Erythroblast (primary cell): ENCODE measurements at places on chromosomes 1 and 21.

- no peak for DNase-seq
These were observed 69.5 kb downstream of the TMPRSS15 start for GRCh38 chr21:18334066-18334465.

DNA sequence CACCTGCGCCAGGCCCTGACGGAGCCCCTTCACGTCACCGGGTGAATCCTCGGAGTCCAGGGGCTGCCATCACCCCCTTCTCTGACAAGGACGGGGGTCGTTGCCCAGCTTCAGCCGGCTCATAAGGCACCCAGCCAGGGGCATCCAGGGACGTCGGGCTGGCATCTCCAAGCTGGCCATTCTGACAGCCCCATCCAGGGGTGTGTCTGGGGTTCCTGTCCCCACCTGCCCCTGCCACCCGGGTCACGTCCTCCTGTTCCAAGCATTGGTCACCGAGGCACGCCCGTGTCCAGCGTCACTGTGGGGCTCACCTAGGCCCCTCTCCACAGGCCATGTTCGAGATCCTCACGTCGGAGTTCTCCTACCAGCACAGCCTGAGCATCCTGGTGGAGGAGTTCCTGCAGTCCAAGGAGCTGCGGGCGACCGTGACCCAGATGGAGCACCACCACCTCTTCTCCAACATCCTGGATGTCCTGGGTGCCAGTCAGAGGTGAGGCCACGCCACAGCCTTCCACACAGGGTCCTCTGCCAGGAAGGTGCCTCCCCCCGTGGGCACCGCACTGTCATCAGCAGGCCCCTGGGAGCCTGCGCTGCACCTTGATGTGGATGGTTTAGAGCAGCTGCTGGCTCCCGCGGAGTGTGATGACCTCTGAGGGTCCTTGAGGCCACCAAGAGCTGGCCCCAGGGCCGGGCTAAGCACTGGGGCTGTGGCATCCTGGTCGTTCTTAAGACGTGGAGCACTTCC is 14.8 kb downstream of the ARHGEF16 start:
- no peak for DNase-seq

- no peak for DNase-seq
These were observed 25.4 kb upstream of the FMO1 start for GRCh38 chr1:171222936-171223335.

DNA sequence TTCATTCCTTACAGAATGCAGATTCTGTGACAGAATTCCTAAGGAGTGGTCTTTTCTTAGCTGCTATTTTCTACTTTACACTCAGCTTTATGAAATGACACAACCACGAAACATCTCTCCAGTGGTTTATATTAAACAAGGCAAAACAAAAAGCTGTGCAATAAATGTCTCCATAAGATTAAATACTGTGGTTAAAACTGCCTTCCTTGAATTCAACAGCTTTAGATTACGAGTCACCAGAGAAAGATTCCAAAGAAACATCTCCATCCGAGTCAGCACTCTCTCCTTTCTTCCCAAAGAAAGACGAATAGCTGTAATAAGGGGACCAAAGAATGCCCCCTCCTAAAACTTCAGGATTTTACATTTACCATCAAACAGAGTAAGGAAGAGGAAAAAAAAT is 4.6 kb upstream of the C1orf87 start:
- DNase-seq, result no peak

DNA sequence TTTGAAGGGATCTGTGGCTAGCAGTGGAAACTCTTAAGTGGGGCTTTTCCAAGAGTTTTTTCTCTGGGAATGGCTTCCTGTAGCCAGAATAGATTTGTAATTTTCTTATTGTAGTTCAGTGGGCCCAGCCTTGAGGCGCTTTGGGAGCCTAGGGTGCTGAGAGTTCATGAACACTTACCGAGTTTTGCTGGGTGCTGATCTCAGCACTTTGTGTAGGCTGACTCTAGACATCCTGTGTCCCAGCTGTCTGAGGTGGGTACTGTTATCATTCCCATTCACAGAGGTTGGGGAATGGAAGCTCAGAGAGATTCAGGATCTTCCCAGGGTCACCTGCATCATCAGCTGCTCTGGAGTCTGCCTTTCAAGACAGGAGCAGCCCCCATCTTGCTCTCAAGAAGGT is 7.0 kb downstream of the PPFIA4 start:
- DNase-seq, result no peak

- DNase-seq, result no peak
These were observed 872 bp downstream of the BRINP2 start for GRCh38 chr1:177171536-177172123.

- no peak for DNase-seq
These were observed 24.6 kb downstream of the WNT3A start for GRCh38 chr1:228031276-228031995.

DNA sequence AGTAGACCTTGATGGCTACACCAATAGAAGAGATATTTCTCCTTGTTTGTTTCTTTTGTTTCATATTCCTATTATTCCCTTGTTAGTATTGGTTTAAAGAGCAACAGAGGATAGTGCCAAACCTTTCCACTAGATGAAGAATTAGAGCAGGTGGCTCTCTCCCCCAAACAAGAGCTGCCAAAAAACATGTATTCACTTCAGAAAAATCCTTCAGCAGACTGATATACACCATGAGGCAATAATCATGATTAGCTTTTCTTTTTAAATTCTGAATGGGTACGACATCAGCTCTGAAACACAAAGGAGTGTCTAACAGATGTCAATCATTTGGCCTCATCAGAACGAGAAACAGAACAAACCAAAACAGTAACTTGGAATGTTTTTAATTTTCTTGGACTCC is 67.3 kb upstream of the MAP10 start:
- DNase-seq, result no peak

DNA sequence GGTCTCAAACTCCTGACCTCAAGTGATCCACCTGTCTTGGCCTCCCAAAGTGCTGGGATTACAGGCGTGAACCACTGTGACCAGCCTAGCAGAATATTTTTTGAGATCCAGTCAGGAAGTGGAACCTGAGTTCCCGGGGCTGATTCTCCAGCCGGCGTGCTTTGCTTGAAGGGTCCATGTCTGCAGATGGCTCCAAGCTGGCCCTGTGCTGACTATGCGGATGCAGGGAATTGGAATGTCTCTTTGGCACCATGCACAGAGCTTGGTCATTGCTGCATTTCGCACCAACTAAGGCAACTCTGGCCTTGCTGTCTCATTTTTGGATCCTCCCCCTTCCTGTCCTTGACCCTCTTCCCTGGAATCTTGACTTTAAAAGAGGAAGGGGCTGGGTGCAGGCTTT is 28.1 kb downstream of the ARHGEF10L start:
- DNase-seq, result no peak

GRCh38 chr1:12438349-12438924 is 179.6 kb downstream of the DHRS3 start:
- DNase-seq, result no peak

DNA sequence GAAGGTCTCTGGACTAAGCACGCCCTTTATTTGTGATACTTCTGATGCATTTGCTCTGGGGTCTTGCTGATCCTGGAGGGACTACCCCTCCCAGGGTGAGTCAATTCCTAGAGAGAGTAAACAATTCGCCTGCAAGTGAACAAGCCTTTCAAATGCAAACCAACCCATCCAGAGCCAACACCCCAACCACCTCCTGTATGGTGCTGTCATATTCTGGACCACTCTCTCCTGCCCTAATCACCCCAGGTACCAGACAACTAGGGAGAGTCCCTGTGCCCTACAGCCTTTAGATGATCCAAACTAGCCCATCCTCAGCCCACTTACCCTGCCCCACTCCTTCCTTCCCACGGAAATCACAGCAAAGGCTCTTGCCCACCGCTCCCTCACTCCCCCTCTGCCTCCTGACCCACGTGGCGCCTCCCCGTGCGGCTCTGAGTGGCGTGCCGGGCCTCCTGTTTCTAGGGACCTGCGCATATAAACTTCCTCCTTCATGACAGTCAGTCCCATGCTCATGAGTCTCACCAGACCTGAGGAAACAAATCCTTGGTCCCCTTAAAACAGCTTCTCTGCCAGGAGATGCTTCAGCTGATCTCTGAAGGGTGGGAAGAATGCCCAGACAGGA is 37.2 kb downstream of the ACTA1 start:
- DNase-seq, result no peak

DNA sequence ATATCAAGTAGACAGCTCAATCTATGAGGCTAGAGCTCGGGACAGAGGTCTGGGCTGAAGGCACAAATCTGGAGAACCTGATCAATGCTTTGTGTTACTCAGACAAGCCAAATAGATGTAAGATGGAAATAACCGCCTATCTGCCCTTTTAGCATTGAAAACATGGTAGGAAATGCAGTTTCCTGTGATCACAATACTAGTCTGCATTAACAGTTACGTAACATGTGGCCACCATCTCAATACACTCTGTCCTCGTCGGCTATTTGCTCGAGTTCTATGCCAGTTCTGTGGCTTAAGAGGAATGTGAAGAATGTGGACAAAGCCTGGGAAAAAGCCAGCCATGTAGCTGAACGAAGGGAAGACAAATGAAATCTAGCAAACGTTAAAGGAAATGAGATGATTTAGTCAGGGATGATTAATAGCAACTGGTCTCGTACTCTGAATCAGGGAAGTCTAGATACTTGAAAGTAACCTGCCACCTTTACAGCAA is 73.3 kb downstream of the HSF2BP start:
- no peak for DNase-seq

DNA sequence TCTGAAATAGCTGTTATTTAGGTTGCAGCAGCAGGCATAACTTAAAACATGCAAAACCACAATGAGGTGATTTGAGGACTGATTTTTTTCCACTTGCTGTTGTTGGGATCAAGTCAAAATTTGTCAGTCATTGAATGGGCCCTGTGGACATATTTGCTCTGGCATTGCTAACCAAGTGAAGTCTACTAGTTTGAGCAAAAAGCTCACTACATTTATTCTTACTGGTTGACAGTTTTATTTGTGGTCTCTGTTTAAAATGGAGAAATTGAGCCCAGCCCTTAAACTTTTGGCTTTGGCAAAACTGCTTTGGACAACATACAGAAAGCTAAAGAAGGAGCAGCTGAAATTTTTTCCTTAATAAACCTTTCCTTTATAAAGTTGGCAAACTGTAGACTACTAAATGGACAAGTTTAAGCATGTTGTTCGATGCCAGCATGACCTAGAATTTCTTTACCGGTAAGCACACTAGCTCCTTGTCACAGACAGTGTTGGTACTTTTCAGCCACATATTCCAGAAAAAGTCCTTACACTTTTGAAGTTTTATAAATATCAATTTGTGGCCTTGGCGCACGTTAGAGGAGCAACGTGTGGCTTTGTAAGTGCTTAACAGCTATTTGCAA is 234.6 kb downstream of the USP25 start:
- DNase-seq, result no peak

DNA sequence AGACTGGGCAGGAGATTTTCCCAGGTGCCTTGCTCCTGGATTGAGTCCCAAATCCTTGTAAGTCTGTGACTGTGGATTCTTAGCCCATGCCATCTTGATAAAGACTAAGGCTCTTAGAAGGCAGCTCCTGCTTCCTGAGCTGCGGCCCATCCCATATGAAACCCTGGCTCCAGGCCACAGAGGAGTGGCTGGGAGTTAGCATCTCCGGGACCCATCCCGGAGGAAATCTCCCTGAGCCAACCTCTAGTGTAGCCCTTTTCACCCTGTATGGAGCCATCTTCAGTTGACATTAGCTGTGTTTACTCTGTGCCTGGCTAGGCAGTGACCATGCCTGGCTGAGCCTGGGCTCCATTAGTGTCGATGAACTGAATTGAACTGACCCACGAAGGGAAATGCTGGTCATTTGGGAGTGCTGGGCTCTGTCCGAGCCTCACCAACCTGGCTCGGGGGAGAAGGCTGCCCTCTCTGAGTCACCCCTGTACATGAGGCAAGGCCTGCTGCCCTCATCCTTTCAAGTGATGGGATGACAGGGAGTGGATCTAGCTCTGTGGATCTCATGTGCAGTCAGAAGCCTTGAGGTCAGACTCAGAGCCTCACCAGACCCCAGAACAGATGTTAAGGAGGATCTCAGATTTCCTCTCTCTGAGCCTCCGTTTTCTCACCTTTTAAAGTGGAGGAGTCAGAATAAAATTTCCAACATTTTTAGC is 37.5 kb downstream of the LGR6 start:
- DNase-seq, result no peak

- DNase-seq, result no peak
These were observed 8.3 kb upstream of the MAP3K21 start for GRCh38 chr1:233319272-233319671.

DNA sequence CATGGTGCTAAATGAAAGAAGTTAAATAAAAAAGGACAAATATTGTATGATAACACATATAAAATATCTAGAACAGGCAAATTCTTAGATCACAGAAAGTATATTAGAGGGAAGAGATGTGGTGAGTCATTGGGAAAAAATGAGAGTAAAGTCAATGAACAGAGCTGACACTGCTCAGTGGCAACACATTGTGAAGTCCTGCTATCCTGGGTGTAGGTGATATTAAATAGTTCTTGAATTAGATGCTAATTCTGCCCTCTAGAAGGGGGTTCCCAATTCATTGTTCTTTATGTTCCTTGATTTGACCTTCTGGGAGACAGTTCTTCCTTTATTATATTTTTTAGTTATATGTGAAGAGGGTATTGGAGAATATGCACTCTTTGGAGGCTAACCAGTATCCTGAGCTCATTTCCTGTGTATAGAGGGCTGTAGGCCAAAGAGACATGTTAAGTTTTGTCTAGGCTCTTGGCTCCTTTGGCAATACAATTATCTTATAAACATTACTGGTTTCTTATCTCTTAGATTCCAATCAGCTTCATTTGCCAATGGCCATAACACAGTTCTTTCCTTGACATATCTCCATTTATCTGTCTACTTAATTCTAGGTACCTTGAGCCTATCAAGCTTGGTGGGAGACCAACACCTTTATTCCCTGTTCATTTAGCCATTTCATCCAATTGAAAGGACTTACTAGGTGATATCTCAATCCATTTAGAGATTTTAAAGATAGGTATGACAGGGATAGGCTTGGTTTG is 6.6 kb upstream of the SLC35A3 start:
- no peak for DNase-seq

GRCh38 chr1:43272161-43272560 is 2.4 kb downstream of the TMEM125 start:
- DNase-seq, result no peak

GRCh38 chr1:3127738-3128137 is 58.7 kb downstream of the PRDM16 start:
- DNase-seq, result no peak

DNA sequence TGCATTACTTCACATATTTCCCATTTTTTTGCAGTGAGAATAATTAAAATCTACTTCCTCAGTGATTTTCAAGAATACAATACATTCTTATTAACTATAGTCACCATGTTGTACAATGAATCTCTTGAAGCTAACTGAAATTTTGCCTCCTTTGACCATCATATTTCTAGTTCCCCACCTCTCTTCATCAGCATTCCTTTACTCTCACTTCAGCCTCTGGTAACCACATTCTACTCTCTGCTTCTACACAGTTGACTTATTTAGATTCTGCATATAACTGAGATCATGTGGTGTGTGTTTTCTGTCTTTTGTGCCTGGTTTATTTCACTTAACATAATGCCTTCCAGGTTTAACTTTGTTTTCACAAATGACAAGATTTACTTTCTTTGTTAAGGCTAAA is 304.4 kb upstream of the LYPLAL1 start:
- DNase-seq, result no peak

DNA sequence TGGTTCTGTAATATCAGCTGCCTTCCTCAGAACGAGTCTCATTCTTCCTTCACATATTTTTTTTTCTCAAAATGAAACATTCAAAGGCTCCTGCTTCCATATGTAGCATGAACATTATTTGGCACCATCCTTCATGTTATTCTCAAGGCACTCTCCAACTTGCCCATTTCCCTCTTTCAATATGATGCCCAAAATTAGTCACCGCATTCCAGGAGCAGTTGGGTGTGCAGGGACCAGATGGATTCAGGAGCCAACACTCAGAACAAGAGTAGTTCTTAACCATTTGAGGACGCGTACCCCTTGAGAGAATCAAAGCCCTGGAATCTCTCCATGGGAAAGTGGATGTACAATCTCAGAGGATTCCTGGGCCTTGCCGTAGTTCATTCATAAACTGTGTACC is 50.3 kb downstream of the KCNK1 start:
- no peak for DNase-seq
